Activated naive CD8-positive, alpha-beta T cell treated with anti-CD3 and anti-CD28 coated beads, Interleukin-2, amount 10 ng/mL, durations not matched to agents 7 days and 5 days (primary cell): ENCODE measurements at places on chromosomes 16 and 17. TPM values are rescaled to one million over a fixed set of nuclear protein-coding genes. Genes with fewer than 3 reads are reported as not detected.
A peak's percentile ranks its signal among the peaks of the same experiment; 100 is the strongest.

DNA sequence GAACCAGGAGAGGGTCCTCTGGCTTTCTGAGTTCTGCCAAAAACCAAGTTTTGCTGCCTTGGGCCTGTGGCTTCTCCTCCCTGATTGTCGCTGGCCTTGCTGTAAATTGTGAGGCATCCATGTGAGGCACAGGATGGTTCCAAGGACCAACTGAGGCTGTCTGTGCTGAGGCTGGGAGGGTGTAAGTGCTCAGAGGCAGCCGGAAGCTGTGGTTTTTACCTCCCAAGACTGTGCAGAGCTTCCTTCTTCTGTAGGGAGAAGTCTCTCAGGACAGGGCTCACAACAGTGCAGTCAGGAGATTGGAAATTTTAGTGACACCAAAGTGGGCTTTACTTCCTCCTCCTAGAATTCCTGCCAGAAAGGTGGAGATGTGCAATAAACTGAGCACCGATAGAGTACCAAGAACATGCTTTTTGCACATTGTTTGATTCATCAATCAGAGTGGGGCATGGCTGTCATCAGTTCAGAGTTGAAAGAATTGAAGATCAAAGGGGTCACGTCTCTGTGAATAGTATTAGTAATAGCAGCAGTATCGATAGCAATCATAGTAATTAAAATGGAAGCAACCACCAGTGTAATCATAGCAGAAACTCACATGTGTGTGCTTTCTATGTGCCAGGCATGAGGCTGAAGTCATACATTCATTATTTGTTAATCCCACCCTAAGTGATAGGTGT, 467.1 kb downstream of the WWOX start:
- H3K4me1 ChIP-seq: peaks cover 11% of the 10 kb centered on the region
- no peak overlapping the region for H3K27ac ChIP-seq
- H3K4me3 ChIP-seq: no peak overlapping the region
- H3K27me3 ChIP-seq: no peaks in the 10 kb centered on the region
- DNase-seq: no peak

DNA sequence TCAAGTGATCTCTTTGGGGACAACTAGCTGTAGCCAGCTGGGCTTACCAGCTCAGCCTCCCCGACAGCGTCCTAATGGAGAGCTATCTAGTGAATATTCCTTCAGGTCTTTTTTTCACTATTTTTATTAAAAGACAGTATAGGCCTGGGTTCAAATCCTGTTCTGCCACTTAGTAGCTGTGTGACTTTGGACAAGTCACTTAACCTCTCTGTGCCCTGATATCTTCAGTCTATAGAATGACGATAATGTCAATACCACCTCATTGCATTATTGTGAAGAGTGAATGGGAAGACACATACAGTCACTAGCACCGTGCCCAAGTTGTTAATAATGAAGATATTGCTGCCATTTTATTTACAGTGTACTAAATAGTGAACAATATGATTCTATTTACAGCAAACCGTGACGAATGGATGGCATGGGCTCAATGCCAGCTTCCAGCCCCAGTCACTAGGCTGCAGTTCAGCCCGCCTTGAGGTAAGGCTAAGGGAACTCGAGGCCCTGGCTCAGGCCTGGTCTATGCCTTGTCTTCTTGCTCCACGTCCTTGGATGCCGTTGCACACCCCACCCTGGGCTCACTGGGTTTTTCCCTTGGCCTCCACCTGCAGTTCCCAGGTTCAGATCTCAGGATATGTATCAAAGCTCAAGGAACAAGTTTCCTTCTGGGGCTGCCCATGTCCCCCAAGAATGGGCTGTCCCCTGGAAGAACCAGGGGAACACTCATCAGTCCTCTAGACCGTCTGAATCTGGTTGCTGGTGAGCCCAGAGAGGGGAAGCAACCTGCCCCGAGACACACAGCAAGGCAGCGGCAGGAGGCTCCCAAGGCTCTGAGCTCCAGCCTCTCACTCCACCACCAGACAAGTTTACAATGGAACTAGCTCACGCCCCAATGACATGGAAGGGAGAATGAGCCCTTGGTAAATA, 95.4 kb upstream of the TNRC6C start:
- no peak for DNase-seq
- H3K4me1 ChIP-seq: peaks cover 12% of the 10 kb centered on the region
- peaks cover 3% of the 10 kb centered on the region for H3K27me3 ChIP-seq
- H3K36me3 ChIP-seq: no peaks in the 10 kb centered on the region

DNA sequence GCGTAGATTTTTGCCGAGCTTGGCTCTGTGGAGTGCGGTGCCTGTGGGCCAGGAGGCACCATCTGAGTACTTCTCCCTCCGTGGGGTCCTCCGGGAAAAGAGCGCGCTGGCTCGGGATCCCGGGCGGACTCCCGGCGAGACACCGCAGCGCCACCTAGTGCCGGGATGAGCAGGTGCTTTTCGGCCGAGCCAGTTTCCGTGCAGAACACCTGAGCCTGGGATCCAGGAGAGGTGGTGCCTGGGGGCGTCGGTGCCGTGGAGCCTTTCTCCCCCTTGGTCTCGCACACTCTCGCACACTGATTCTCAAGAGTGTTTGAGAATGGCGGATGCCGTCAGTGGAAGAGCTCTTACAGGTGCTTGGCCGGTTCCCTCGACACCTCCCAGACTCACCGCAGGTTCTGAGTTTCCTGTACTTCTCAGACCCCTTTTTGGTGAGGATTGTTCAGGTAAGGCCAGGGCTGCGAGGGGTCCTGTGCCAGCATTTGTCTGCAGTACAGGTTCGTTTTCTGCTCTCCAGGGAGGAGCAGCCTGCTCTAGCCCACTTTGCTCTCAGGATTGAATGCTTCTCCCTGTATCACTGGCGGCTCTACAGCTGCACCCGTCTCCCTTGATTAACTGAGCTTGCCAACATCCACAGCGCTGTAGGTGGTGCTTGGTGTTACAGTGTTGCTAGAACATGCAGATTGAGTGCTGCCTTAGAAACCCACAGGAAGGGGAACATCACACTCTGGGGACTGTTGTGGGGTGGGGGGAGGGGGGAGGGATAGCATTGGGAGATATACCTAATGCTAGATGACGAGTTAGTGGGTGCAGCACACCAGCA, 23.3 kb downstream of the TBCD start:
- H3K27me3 ChIP-seq: no peaks in the 10 kb centered on the region
- H3K27ac ChIP-seq: peak overlapping the region; percentile 87
- H3K4me3 ChIP-seq: peak overlapping the region; percentile 68
- peaks cover 21% of the 10 kb centered on the region for H3K4me1 ChIP-seq

- no peak for DNase-seq
- H3K4me1 ChIP-seq: peaks cover 10% of the 10 kb centered on the region
- no peaks in the 10 kb centered on the region for H3K27me3 ChIP-seq
- no peak overlapping the region for H3K4me3 ChIP-seq
- H3K27ac ChIP-seq: peak overlapping the region; percentile 33
- peaks cover 13% of the 10 kb centered on the region for H3K36me3 ChIP-seq
Measured at GRCh38 chr17:75133001-75133400, 1.5 kb upstream of the NT5C start.

DNA sequence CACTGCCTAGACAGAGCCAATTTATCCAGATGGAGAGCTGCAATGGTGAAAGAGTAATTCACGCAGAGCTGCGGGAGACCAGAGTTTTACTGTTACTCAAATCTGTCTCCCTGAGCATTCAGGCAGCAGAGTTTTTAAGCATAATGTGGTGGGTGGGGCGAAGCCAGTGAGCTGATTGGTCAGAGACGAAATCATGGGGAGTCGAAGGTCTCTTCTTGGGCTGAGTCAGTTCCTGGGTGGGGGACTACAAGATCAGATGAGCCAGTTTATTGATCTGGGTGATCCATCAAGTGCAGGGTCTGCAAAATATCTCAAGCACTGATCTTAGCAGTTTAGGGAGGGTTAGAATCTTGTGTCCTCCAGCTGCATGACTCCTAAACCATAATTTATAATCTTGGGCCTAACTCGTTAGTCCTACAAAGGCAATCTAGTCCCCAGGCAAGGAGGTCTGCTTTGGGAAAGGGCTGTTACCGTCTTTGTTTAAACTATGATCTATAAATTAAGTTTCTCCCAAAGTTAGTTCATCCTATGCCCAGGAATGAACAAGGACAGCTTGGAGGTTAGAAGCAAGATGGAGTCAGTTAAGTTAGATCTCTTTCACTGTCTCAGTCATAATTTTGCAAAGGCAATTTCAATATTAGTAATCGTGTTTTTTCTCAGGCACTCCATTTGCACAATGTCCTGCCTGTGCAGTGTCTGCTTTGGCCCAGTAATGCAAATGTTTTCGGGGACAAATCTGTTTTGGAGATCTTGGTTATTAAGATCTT, 27.0 kb downstream of the PIGL start:
- no peak overlapping the region for H3K4me3 ChIP-seq

DNA sequence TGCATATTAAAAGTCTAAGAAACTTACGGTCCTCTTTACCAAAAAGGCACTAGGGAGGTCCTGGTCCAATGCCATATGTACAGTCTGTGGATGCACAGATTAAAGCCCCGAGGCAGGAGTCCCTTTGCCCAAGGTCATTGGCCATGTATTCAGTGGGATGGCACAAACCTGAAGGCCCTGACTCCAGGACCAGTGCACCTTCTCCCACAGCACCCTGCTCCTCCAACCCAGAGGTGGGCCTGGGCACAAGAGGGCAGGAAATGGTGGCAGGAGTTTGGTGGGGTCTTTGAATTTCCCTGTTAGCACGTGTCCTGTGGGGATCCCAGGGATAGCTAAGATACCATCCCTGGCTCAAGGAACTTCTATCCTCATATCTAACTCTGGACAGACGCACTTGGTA, 28.5 kb downstream of the TLE7 start:
- peaks cover 3% of the 10 kb centered on the region for H3K4me1 ChIP-seq
- no peaks in the 10 kb centered on the region for H3K36me3 ChIP-seq
- no peak overlapping the region for H3K4me3 ChIP-seq
- H3K27me3 ChIP-seq: peaks cover 24% of the 10 kb centered on the region
- no peak overlapping the region for H3K27ac ChIP-seq

DNA sequence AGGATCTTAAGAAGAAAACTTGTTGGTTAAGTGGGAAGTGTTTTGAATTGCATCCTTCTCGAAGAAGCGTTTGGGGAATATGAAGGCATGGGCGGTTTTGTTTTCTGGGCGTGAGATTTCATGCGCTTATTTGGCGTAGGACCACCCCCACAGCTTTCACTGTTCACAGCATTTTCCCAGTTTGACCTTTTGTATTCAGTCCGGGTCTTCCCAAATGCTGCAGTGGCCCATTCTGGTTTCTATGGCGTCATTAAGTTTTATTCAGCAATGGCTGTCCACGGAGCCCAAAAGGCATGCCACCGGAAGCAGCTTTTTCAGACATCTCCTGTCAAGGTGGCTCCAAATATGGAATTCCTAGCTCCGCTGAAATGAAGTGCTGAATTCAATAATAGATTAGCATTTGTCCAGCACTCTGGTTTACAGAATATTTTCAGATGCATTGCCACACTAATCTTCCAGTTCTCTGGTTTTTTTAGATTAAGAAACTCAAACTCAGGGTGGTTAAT, 90.6 kb upstream of the FBXO47 start:
- no peaks in the 10 kb centered on the region for H3K36me3 ChIP-seq
- peaks cover 14% of the 10 kb centered on the region for H3K27me3 ChIP-seq
- peak overlapping the region; percentile 85 for H3K4me3 ChIP-seq

GRCh38 chr16:68900009-68900408, 56.7 kb downstream of the TANGO6 start:
- no peak overlapping the region for H3K4me3 ChIP-seq
- H3K4me1 ChIP-seq: no peaks in the 10 kb centered on the region
- no peak overlapping the region for H3K27ac ChIP-seq
- DNase-seq: no peak
- H3K36me3 ChIP-seq: peaks cover 1% of the 10 kb centered on the region

GRCh38 chr17:41633556-41634199, 9.3 kb upstream of the KRT17 start:
- no peak for DNase-seq
- no peak overlapping the region for H3K27ac ChIP-seq
- H3K36me3 ChIP-seq: no peaks in the 10 kb centered on the region
- no peaks in the 10 kb centered on the region for H3K27me3 ChIP-seq
- H3K4me3 ChIP-seq: no peak overlapping the region
- H3K4me1 ChIP-seq: no peaks in the 10 kb centered on the region

DNA sequence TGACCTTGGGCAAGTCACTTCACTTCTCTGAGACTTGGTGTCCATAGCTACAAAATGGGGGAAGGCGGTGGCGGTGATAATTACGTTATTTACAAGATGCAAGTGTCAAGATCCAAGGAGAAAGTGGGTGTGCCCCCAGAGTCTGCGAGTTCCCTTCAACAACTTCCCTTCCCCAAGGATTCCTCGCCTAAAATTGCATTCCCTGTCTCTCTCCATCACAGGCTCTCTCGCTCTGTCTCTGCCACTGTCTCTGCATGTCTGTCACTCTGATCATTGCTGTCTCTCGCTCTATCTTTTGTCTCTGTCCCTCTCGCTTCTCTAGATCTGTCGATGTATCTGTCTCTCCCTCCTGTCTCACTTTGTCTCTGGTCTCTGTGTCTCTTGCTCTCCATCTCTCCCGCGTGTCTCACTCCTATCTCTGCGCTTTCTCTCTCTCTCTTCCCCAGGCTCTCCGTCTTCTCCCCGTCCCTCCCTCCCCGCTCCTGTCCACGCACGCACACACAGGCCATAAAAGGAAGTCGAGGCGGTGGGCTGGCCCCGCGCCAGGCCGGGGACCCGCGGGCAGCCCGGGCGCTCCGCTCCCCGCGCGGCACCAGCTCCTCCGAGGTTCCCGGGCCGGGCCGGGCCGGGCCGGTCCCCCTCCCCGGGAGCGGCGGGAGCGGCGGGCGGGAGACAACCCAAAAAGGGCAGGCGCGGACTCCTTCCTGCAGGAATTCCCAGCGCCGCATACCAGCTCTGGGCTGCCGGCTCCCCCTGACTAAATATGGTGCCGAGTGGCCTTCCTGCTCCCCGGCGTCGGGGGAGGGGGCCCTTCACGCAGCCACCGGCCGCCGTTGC, 1.1 kb upstream of the MYH11 start:
- H3K27ac ChIP-seq: no peak overlapping the region
- H3K4me1 ChIP-seq: peaks cover 8% of the 10 kb centered on the region
- no peaks in the 10 kb centered on the region for H3K36me3 ChIP-seq
- peak; percentile 30 for DNase-seq
- peaks cover 50% of the 10 kb centered on the region for H3K27me3 ChIP-seq

GRCh38 chr16:17411263-17411662, 59.5 kb downstream of the XYLT1 start:
- peaks cover 28% of the 10 kb centered on the region for H3K4me1 ChIP-seq
- peaks cover 50% of the 10 kb centered on the region for H3K36me3 ChIP-seq
- no peak for DNase-seq
- H3K27me3 ChIP-seq: no peaks in the 10 kb centered on the region
- H3K4me3 ChIP-seq: no peak overlapping the region

GRCh38 chr17:2093349-2093748, 38.4 kb downstream of the HIC1 start:
- peak overlapping the region; percentile 72 for H3K27ac ChIP-seq
- H3K4me3 ChIP-seq: no peak overlapping the region
- DNase-seq: no peak
- H3K36me3 ChIP-seq: peaks cover 26% of the 10 kb centered on the region
- H3K27me3 ChIP-seq: no peaks in the 10 kb centered on the region

TMEM92 gene
- not detected for total RNA-seq
